Activated gamma-delta T cell treated with Interleukin-2 at 50 U/mL for 16 hours (primary cell): ENCODE measurements at places on chromosomes 3 and 15.

DNA sequence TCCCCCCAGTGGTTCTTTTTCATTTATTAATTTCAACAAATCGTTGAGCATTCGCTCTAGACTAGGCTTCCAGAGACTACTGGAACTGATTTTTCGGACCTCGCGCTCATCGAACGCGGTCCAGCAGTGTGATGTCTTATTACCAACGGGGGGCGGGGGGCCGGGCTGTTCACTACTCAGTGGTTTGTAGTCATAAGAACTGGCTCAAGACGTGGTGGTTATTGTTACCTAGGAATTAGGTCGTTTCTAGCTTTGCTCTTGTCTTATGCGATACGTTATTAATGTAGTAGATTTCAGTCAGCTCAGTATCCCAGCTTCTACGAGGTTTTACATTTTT lies 858 bp downstream of the RBM5 start:
- DNase-seq, result no peak

DNA sequence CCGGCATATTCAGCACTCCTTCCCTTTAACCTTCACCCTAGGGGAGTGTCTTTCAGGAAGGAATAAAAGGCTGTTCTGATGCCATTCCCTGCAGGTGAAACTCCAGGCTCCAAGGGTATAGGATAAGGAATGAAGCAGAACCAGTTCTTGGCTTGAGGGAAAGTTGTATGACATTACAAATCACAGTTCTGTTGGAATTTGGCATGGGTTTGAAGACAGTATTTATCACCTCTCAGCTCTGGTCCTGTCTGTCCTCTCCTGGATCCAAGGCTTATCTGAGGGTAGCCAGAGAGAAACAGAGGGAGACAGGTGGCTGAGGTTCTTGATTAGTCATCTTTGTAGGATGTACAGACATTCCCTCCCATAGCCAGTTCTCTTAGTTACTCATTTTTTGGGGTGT lies 37.1 kb downstream of the RAB11A start:
- DNase-seq, result no peak

- no peak for DNase-seq
Measured at GRCh38 chr3:42876940-42877720, 1.5 kb upstream of the CYP8B1 start.

GRCh38 chr3:71393093-71393492 lies 190.4 kb downstream of the FOXP1 start:
- DNase-seq, result no peak

DNA sequence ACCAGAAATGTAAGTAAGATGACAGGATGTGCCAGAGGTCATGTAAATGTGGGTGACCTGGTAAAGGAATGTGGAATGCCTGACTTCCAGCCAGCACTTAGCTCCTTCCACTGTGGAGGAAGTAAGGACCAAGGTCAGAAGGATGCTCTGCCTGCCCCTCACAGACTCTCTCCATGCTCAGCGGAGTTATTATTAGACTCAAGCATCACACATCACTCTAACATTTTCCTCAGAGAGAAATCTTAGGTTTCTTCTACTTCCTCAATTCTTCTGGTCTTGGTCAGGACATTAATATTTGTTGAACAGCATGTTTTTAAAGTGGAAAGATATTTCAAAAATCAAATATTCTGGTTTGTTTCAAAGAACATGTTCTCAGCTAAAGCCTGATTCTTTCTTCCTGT lies 231.4 kb upstream of the WNT5A start:
- no peak for DNase-seq

DNA sequence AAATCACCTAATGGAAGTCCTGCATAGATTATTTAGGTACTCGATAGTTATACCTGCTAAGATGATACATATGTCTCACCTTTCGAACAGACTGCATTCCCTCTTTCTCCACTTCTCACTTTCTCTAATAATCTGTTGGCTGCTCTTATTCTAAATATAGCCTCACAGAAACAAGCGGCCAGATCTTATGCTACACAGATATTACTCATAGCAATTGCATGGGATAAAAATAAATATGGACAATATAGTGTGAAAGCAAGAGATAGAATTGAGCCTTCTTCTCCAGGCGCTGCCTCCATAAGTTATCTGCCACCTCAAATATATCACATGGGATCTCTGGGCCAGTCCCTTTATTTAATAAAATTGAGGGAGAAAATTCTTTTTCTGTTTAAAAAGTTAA lies 29.5 kb upstream of the TGFBR2 start:
- no peak for DNase-seq

GRCh38 chr15:73321496-73322450 lies 47.0 kb downstream of the HCN4 start:
- DNase-seq, result no peak

DNA sequence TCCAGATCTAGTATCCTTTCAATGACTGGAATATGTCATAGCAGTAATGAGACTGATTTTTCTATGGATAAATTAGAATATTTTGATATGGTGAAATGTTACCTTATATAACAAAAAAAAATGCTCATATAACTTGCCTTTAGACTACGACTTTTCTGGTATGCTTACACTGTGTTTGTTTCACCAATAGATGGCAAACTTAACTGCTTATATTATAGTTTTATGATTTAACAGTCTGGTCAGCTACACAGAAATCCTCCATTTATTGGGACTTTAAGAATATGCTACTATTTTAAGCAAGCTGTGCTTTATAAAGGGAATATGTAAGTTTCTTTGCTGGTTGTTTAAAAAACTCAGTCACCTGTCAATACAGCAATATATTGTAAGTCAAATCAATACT lies 205.6 kb downstream of the VGLL3 start:
- DNase-seq, result no peak

DNA sequence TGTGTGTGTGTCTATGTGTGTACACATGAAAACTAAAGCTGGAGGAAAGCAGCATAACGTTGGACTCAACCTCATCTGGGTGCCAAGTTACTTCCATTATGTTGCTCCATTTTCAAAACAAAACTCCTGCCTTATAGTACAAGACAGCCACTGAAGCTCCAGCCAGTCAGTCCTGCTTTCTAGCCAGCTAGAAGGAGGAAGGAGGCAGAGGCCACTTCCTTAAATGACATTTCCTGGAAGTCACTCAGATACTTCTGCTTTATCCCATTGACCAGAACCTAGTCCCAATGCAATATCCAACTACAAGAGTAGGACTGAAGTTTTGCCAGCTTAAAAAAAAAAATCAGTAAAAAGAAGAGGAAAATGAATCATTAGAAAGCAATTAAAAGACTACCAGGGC lies 31.7 kb downstream of the CADPS start:
- DNase-seq, result no peak

DNA sequence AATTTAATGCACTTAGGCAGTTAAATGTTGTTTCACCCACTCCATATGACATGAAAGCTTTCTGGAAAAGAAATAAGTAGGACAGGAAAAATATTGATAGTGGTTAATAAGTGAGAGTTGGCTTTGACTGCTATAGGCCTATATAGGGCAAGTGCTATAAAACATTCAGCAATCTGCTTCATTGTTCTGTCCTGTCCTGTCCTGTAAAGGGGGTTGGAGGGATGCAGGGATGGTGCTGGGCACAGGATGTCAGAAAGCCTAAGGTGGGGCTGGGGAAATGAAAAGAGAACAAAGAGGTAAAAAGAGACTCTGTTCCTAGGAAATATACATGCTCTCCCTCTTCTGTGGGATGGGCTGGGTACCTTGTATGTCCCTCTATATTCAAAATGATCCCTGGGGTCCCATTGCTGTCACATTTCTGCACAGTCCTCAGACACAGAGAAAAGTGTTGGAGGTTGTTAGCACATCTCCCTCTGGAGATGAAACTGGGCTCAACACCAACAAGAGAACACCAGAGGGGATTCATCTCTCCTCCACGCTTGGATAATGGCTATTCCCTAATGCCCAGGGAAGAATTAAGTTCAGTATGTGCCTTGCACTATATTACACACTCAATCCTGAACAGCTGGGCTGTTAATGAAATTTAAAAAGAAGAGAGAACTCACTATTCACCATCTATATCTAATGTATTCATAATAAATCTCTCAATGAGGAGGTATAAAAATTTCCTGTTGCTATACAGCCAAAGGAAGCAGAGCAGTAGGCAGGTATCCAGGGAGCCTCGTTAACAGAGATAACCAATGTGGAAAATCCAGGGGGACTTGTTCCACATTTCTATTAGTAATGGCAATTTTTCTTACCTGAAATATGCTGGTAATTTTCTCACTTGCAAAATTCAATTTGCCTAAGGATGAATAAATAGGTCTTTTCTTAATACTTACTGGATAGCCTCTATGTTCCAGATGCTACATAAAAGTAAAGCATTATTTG lies 108.1 kb upstream of the ZBED2 start:
- DNase-seq, result no peak

DNA sequence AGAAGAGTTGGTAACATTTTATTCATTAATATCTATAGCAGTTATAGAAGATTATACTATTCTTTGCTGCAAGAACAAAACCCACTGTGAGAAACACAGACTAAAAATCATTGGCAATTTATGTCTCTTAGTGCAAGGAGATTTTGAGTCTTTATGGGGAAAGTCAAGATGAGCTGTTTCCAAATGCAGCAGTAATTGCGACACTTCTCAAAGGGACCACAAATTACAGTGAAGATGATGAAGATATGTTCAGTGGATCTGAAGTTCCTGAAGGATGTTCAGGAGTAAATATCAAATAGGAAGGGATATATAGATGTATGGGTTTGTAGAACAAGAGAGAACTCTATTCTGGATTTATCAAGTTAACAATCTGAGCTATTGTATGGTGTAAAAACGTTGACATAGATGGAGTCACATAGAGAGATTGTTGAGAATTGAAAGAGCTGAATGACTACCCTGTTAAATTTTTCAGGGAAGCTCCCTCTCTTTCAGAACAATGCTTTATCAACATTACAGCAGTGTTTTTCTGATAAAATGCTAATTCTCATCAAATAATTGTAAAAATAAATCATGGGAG lies 71.8 kb downstream of the DTWD1 start:
- no peak for DNase-seq

- no peak for DNase-seq
Measured at GRCh38 chr15:80755885-80756284, 23.3 kb upstream of the CEMIP start.

GRCh38 chr15:25711164-25711563 lies 152.0 kb downstream of the ATP10A start:
- no peak for DNase-seq

- no peak for DNase-seq
Measured at GRCh38 chr3:127884041-127884440, 31.0 kb upstream of the KBTBD12 start.

DNA sequence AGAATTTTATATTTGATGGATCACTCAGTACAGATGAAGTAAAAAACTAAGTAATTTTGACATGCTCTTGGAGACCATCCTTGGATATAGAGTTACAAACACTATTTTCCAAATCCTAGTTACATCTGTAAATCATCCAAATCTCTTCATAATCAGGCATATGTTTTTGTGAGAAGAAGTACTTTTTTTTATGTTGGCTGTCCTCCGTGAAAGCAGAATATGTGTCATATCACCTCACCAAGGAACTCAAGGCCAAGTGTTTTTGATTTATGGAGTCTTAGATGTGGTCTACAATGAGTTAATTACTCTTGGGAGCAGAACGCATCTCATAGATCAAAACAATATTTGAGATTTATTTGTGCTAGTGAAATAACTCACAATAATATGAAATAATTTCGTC lies 416.5 kb upstream of the TGFBR2 start:
- no peak for DNase-seq

- no peak for DNase-seq
Measured at GRCh38 chr3:121269389-121269788, 276.4 kb downstream of the POLQ start.

DNA sequence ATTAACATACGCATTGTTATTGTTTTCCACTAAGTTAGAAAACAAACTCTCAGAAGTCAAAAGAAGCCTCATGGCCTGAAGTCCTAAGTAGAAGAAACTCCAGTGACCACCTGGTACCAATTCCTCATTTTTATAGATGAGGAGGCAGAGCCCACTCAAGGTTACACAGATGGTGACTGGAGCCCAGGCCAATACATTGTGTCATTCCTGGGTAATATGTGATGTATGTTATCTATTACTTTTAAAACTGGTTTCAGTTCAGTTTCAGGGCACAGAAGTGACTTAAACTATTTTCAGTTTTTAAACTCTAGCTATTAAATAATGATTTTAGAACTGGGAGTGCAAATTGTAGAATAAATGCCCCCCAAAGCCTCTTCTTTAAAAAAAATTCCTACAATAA lies 66.7 kb upstream of the STXBP5L start:
- DNase-seq, result no peak

DNA sequence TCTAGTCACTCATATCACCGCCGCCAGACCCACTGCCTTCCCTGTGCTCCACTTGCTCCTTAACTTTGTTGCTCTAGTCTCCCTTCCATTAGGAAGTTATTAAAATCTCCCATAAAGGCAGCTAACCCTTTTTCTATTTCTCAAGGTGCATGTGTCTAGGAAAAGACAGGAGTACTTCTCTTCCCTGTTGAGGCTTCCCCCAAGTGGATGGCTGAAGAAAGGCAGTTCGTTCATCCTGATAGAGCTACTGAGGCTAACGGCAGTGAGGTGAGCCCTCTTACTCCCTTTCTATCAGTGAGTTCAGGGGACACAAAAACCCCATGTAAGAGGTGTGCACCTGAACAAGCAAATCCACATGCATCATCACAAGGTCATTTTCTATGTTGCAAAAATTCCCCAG lies 397.8 kb downstream of the IGSF11 start:
- DNase-seq, result no peak

GRCh38 chr3:18223571-18223970 lies 201.6 kb downstream of the SATB1 start:
- no peak for DNase-seq

GRCh38 chr3:165158011-165158410 lies 38.2 kb downstream of the SLITRK3 start:
- DNase-seq, result no peak

GRCh38 chr3:197417441-197417840 lies 119.0 kb upstream of the DLG1 start:
- DNase-seq, result no peak
